Kidney (tissue), 22 donors: ENCODE measurements at places on chromosomes 2 and 18. TPM values are rescaled to one million over a fixed set of nuclear protein-coding genes. Genes with fewer than 3 reads are reported as not detected.

- no peak for DNase-seq
These were observed 154.3 kb downstream of the TMEM163 start for GRCh38 chr2:134564549-134564948.

DNA sequence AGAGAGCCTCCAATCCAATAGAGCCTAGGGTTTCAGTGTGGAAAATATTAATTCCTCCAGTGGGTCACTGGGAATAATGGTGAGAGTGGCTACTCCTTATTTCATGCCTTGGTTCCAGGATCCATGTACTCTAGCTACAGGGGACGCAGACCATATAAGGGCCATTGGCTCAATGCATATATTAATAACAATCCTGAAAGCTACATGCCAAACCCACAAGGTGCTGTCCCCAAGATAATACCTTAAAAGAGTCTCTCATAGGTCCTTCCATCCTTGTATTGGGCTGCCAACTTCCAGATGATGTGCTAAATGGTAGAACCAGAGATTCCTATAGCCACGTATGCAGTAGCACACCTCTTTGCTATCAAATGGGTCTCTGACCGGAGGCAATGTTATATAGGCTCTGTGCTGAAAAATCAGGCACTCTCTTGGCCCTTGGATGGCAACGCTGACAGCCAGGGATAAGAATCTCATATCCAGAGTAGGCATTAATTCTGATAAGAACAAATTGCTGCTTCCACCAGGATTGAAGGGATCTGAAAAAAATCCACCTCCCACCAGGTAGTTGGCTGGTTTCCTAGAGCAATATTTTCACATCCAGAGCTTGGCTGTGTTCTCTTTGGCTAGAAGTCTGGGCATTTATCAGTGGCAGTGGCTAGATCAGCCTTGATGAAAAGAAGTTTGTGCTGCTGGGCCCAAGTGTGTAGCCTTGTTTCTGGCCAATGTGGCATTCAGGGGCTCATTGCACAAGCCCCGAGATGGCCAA lies 218.1 kb upstream of the MGAT5 start:
- no peak for DNase-seq

- no peak for DNase-seq
These were observed 1192.5 kb upstream of the ACVR2A start for GRCh38 chr2:146652311-146652710.

DNA sequence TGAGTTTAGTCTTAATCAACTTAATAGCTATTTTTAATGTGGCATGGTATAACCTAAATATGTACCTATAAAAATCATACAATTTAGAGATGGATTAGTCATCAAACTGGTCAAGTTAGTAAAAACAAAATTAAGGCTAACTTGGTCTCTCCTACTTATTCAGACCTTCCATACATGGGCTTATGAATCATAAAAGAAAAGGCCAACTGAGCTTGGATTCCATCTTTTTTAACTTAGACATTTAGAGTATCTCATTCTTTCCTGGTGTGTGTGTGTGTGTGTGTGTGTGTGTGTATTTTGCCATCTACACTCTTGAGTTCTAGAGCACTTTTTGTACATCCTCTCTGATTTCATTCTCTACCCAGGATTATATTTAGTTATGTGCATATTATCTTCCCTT lies 637.5 kb downstream of the PLCL1 start:
- DNase-seq = no peak

- DNase-seq = no peak
These were observed 18.0 kb downstream of the LRPPRC start for GRCh38 chr2:43977677-43978375.

- DNase-seq = peak; percentile 24
These were observed 24.2 kb upstream of the MCFD2 start for GRCh38 chr2:46939626-46940359.

DNA sequence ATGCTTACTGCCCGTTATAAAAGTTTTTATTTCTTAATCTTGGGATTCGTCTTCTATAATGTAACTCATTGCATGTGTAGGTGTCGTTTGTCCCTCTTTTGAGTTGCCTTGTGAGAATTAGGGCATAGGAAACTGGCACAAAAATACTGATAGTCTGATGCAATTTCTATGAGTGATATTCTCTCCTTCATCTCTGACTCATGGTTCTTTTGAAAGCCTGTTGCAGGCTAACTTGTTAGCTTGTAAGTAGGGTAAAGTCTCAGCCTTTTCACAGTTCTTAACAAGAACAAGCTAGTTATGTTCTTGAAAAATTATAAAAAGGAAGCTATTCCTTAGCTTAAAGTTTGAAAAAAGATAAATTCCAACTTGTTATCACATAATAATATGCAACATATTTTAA lies 1085.4 kb upstream of the NRXN1 start:
- DNase-seq = no peak

- no peak for DNase-seq
These were observed 55.2 kb downstream of the ANKRD12 start for GRCh38 chr18:9191658-9192256.

GRCh38 chr2:201130524-201131186 lies 14.7 kb downstream of the CFLAR start:
- DNase-seq = peak; percentile 36

DNA sequence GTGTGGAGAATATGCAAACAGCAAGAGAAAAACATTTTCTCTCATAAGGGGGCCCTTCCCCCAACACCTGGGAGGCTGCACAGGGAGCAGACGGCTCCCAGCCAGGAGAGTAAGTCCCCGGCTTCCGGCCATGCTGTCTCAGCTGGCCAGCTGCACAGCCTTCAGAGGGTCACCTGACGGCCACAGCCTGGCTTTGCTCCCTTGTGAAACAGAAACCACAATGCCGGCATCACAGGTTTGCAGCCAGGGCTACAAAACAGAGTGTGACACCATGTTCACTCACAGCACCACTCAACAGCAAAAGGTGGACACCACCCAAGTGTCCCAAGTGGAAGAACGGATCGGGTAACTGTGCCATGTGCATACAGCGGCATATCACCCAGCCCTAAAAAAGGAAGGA lies 86.9 kb upstream of the GPC1 start:
- no peak for DNase-seq

- no peak for DNase-seq
These were observed 37.3 kb downstream of the EFR3B start for GRCh38 chr2:25079050-25079635.

GRCh38 chr2:200733713-200734198 lies 78.0 kb upstream of the BZW1 start:
- DNase-seq = no peak

DNA sequence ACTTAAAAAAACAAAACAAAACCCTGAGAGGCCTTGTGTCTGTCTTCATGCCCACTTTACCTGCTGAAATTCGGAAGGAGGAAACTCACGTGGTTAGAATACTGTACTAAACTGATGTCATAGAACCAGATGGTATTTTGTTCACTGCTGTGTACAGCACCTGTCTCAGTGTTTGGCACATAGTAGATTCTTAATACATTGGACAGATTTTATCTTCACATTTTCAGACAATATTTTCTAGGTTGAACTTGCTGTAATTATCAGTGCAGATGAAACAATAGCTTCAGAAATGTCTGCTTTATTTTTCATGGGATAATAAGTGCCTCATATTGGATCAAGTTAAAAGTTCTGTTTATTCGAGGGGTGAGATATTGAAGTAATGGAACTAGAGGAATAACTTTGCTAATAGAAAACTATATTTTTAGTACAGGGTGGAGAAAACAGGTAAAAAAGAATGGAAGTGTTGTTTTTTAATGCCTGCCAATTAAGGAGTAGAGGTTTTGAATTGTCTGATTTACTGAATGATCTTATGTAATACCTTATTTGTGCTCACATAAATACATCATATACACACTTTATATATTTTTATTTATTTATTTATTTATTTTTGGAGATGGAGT lies 23.7 kb downstream of the DDX1 start:
- no peak for DNase-seq

- no peak for DNase-seq
These were observed 97.0 kb upstream of the CD226 start for GRCh38 chr18:70044632-70045031.

DNA sequence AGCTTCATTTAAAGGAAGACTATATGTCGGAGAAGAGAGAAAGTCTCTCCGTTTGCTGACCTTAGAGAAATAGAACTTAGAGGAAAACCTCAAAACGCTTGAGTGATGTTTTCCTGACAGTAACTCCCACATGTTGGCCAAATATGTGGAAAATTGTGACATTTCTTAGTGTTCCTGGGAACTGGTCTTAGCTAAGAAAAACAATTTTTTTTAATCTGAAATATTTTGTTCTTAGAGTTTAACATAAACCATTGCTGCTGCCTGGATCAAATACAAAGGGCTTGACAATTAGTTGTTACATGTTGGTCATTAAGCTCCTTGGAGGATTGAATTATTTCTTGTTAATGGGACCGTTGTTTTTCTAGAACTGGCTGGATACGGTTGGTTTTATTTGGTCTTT lies 16.3 kb downstream of the DYNC2LI1 start:
- no peak for DNase-seq

DNA sequence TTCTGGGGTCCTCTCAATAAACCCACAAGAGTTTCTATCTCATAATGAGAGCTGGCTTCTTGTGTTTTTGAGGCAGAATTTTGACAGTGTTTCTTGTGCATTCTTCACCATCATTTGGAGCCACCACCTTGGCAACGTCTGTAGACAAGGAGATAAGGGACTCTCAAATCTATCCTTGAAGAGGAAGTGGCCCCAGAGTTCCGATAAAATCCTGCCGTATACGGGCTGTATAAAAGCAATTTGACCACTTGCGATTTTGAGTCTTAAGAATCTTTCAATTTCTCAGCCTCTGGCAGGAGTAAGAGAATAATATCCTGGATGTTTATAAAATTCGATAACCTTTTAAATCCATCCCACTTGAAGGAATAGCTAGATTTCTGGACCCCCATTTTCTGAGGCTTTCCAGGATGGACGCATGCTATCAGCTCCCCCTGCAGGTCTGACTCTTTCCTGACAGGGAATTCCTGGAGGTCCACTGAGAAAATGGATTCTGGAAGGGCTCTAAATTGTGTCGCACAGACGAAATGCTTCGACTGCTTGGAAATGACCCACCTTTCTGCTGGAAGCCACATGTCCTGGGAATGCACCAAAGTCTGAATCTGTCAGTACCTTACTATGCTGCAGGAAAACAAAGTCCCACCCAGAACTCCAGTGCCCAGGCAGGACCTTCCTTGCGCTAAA lies 54.1 kb downstream of the E2F6 start:
- no peak for DNase-seq

- DNase-seq = no peak
These were observed 52.9 kb downstream of the NFATC1 start for GRCh38 chr18:79448621-79449020.

DNA sequence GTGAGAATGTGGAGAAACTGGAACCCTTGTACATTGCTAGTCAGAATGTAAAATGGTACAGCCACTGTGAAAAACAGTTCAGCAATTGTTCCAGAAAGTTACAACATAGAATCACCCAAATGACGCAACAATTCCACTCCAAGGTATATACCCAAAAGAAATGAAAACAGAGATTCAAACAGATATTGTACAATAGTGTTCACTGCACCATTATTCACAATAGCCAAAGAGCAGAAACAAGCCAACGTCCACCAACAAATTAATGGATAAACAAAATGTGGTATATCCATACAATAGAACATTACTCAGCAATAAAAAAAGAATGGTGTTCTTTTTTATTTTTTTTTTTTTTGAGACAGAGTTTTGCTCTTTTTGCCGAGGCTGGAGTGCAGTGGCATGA lies 10.9 kb downstream of the CLASP1 start:
- no peak for DNase-seq

DNA sequence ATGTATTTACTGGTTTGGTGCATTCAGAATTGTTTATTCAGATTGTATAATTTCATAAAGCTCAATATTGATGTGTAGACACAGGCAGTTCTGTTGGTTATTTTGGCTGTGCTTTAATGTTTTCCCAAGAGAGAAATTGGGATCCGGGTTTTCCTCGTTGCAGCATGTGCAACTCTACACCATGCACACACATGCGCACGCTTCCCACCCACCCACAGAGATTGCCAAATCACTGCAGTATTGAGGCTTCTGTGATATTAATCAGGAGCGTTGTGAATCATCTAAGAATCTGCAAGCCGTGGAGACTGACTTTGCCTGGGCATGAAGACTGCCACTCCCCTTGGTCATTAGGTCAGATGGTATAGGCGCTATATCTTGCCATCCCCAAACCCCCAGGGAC lies 571.5 kb downstream of the SLC4A3 start:
- no peak for DNase-seq

DNA sequence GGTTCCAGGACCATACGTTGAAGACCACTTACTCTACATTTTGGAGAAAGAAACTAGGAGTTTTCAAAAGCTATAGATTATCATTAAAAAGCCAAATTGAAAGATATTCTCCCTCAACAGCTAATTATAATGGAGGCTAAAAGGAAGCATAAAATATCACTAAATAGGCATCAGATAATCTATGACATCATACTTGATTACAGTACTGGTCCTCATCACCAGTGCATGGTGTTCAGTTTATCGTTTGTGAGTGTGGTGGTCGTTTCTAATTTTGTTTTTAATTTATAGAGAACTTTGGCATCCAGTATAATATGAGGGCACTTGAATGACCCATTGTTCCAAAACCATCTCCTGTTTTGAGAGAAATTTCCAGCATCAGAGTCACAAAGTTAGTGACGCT lies 80.9 kb downstream of the HNRNPLL start:
- DNase-seq = no peak

DNA sequence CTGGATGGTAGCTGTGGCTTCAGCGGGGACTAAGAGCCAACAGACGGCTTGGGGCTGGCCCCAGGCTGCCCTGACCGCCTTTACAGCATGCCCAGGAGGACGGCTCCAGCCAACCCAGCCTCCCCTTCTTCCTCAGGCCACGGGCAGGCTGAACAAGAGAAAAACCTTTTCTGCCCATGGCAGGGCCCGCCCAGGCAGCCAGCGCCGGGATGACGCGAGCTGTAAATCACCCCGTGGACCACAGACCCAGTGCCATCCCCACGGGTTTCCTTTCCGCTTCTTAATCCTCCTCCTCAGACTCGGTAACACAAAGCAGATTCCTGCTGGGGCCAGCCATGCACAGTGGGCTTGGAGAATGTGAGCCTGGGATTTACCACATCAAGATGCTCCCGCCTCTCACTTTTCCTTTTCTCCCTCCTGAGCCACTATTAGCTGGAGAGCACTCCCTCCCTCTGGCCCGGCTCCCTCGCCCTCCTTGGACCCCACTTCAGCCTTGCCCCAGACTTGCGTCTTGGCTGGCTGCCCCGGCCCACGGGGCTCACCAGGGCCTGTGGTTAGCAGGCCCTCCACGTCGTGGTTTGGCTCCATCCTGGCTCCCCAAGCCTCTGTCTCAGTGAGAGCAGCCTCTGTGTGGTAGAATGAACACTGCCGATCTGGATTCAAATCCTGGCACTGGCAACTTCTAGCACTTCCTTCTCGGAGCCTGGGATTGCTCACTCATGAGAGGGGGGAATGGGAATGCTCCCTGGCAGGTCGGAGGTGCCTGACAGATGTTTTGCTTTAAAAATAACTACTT lies 31.4 kb downstream of the ATOH8 start:
- peak; percentile 71 for DNase-seq

TNFRSF11A gene
- polyA plus RNA-seq = 0.39 TPM

UGT1A8 gene
- 30.0 TPM for polyA plus RNA-seq

POTEC gene
- polyA plus RNA-seq = not detected

CNTNAP5 gene
- not detected for polyA plus RNA-seq

FARSB gene
- 18.2 TPM for polyA plus RNA-seq

LYPD6 gene
- polyA plus RNA-seq = 2.2 TPM

SFXN5 gene
- polyA plus RNA-seq = 35.9 TPM

MTCL1 gene
- 2.5 TPM for polyA plus RNA-seq

AUP1 gene
- 130 TPM for polyA plus RNA-seq

TSHZ1 gene
- 7.0 TPM for polyA plus RNA-seq

SCN2A gene
- polyA plus RNA-seq = 2.7 TPM
